Breast epithelium (tissue), 4 donors: ENCODE measurements at places on chromosomes 1 and 21.

GRCh38 chr1:41780916-41781315 lies 137.8 kb downstream of the HIVEP3 start:
- no peak for DNase-seq

- no peak for DNase-seq
These were observed 29.7 kb downstream of the LGR6 start for GRCh38 chr1:202223121-202223860.

GRCh38 chr1:19038096-19038495 lies 81.6 kb upstream of the IFFO2 start:
- DNase-seq, result no peak

DNA sequence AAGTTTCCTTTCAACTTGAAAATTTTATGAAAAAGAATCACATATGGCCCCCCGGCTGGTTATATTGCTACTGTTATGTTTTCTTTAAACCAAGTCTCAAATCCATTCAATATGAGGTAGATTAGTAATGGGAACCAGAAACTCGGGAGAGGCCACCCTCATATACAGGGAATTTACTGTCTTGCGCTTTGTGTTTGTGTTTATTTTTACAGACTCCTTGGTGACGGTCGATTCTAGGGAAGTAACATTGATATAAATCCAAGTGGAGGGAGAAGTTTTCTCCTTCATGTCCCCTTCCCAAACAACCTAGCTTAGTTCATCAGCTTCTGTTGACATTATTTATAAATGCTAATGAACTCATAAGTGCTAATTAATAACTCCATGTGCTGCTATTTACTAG lies 163.5 kb upstream of the LMO4 start:
- no peak for DNase-seq

DNA sequence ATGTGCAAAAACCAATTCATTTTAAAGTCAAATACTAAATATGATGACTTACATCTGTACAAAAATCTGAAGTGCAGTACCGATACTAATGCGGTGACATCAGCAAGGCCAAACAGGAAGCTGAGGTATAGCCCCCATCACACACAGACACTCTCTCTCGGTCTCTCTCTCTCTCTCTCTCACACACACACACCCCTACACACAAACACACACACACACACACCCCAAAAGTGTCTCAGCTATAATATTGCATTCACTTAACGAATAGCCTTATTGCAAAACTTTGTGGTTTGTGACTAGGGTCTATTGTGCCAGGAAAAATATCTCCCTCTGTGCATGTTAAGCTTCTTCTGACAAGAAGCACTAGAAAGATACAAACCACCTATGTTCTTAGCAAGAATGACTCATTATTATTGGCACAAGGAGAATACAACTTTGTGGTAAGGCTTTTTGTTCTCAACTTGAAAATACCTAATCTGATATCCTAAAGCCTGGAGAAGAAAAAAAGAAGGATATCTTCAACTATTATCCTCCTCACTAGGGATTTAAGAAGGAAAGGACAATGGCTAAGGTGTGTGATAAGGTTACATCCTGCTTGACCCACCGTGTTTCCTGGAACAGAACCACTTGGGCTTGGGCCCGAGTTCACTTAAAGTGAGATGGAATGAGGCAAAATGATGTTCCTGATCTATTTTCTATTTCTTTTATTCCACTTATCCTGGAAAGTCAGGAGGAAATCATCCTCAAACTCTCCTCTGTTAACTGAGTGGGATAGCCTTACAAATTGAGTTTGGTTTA lies 107.1 kb downstream of the NIBAN1 start:
- no peak for DNase-seq
